Activated CD8-positive, alpha-beta T cell treated with anti-CD3 and anti-CD28 coated beads, Interleukin-2, amount 10 ng/mL, durations not matched to agents 7 days and 5 days (primary cell): ENCODE measurements at places on chromosomes 12 and 14. TPM values are rescaled to one million over a fixed set of nuclear protein-coding genes. Genes with fewer than 3 reads are reported as not detected.

Gene KRT2
- total RNA-seq = not detected

Gene MNAT1
- total RNA-seq = 44.9 TPM

Gene ASPG
- total RNA-seq = not detected

Gene SYNDIG1L
- not detected for total RNA-seq

Gene MFAP5
- total RNA-seq = not detected

Gene TPPP2
- not detected for total RNA-seq

Gene CCDC175
- not detected for total RNA-seq

Gene FAM186B
- 0.21 TPM for total RNA-seq

Gene SERPINA6
- total RNA-seq = not detected

Gene DERA
- total RNA-seq = 23.1 TPM

Gene SIX6
- total RNA-seq = not detected

Gene TMEM233
- not detected for total RNA-seq

Gene MED13L
- total RNA-seq = 74.7 TPM

Gene PTPRQ
- not detected for total RNA-seq

Gene KRAS
- 37.6 TPM for total RNA-seq

Gene GLT1D1
- not detected for total RNA-seq

Gene BRMS1L
- 5.5 TPM for total RNA-seq

Gene TRIM9
- total RNA-seq = 0.63 TPM

Gene FAIM2
- total RNA-seq = 0.23 TPM

Gene DEPDC4
- total RNA-seq = 2.8 TPM

Gene IFNG-AS1
- total RNA-seq = 0.21 TPM

Gene INHBC
- total RNA-seq = not detected

Gene CAMKK2
- total RNA-seq = 32.2 TPM

Gene CBLN3
- 1.3 TPM for total RNA-seq

Gene GALC
- total RNA-seq = 17.0 TPM

Gene TAS2R13
- total RNA-seq = 1.1 TPM

Gene COX8C
- not detected for total RNA-seq

Gene ACRBP
- 1.7 TPM for total RNA-seq

Gene PAWR
- total RNA-seq = 6.2 TPM

Gene GLIPR1L1
- total RNA-seq = not detected

Gene LBHD2
- not detected for total RNA-seq

Gene CD9
- total RNA-seq = 11.9 TPM

Gene ANO4
- total RNA-seq = not detected

Gene KLRG1
- 4.6 TPM for total RNA-seq

Gene MYRFL
- not detected for total RNA-seq
